ENCODE measurements at places on chromosomes 11 and 22. TPM values are rescaled to one million over a fixed set of nuclear protein-coding genes. Genes with fewer than 3 reads are reported as not detected.

Gene DRG1
- total RNA-seq: 49.2 TPM

DNA sequence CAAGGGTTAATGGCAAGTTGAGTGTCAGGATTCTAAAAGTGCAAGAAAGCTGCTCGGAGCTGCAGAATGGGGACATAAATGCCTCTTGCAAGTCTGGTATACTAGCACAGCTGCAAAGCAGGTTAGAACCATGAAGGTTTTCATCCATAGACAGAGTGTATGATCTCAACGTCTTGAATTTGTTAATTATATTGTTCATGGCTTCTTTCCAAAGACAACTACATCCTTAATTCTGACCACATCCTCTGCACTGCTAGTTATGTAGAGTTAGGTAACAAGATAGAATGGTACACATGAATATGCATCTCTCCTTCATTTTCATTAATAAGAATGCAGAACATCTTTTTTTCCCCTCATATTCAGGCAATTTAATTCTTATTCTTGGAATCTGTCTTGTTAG, 34.2 kb downstream of the EXPH5 start:
- DNase-seq: no peak

DNA sequence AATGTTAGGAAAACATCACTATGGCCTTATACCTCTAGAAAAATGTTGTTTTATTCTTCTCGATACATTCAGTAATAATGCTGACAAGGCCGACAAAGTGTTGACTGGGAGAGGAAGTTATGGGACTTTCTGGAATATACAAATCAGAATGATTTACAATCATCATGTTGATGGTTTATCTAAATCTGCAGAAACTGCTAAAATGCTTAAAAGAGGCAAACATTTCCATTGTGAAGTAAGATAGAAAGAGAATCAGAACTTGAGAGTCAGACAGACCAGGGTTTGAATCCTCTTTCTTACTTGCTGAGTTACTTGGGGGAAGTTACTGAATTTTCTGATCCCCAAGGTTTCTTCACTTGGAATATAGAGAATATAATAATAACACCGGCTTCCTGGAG, 89.4 kb downstream of the CD44 start:
- no peak for DNase-seq

Gene SLCO2B1
- 0.54 TPM for total RNA-seq

- DNase-seq: no peak
Observed at GRCh38 chr11:13760115-13760514, 91.6 kb downstream of the FAR1 start.

Gene NUCB2
- total RNA-seq: 82.7 TPM

GRCh38 chr11:35841733-35842132, 102.1 kb upstream of the LDLRAD3 start:
- DNase-seq: no peak

Gene UQCR10
- total RNA-seq: 77.4 TPM

- DNase-seq: no peak
Observed at GRCh38 chr22:36540867-36541642, 12.1 kb upstream of the EIF3D start.

GRCh38 chr11:1205121-1205986, 17.5 kb upstream of the MUC5B start:
- peak; percentile 83 for DNase-seq
